ENCODE measurements at places on chromosomes 4 and X. TPM values are rescaled to one million over a fixed set of nuclear protein-coding genes. Genes with fewer than 3 reads are reported as not detected.

Gene TEX11
- 0.23 TPM for total RNA-seq

Gene NIPAL1
- 0.05 TPM for total RNA-seq

- no peaks in the 10 kb centered on the region for H3K4me1 ChIP-seq
- no peaks in the 10 kb centered on the region for H3K36me3 ChIP-seq
- H3K27ac ChIP-seq, result no peak overlapping the region
- no peak for DNase-seq
Measured at GRCh38 chr4:66178906-66179305, 508.6 kb upstream of the EPHA5 start.

DNA sequence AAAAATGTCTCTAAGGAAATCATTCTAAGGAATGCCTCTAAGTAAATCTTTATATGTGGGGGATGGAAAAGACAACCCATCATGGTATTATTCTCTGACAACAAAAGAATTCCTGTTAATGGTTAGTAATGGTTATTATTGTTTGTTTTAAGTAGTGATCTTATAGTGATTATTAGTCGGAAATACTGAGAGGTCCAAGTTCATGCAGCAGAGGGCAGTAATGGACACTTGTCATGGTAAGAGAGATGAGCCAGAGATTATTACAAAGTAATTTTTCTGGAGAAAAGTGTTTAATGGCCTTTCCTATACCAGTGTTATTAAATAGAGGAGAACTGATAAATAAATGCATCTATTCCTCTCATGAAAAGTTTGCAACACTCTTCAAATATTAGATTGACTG lies 8.1 kb upstream of the DKK2 start:
- no peak overlapping the region for H3K4me3 ChIP-seq
- H3K36me3 ChIP-seq, result no peaks in the 10 kb centered on the region
- no peaks in the 10 kb centered on the region for H3K27me3 ChIP-seq

DNA sequence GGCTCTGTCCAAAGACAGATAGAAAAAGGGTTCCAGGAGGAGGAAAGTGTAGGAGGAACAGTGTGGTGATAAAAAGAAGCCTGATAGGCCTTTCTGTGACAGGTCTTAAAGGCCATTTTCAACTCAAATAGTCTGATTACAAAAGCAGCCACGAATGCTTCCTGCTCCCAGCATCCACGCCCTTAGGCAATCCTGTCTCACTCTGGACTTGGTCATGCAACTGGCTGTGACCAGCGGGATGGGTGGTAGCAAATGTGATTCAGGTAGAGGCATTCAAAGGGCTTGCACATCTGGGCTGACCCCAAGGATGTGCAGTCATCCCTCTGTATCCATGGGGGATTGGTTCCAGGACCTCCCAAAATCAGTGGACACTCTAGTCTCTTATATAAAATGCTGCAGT lies 14.4 kb upstream of the SEPSECS start:
- H3K27ac ChIP-seq, result no peak overlapping the region
- H3K4me3 ChIP-seq, result no peak overlapping the region
- DNase-seq, result no peak
- H3K4me1 ChIP-seq, result peaks cover 20% of the 10 kb centered on the region
- H3K36me3 ChIP-seq, result no peaks in the 10 kb centered on the region

DNA sequence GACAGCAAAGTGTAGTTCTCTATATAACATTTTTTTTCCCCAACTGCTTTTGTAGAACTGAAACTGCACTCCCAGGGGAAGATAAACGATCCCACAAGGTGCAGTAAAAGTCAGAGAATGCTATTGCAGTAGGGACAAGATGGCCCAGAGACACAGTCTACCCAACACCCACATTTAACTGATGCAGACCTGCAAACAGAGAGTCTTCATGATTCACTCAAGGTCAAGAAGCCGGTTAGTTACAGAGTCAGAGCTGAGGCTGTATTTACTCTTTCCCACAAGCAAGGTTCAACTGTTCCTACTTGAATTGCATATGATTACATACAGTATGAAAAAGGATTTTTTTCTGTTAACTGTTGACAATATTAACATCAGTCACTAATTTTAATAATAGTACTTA lies 654.6 kb downstream of the IL1RAPL1 start:
- H3K4me1 ChIP-seq, result no peaks in the 10 kb centered on the region
- no peaks in the 10 kb centered on the region for H3K36me3 ChIP-seq
- no peak overlapping the region for H3K4me3 ChIP-seq
- no peaks in the 10 kb centered on the region for H3K27me3 ChIP-seq

Gene FHDC1
- 2.0 TPM for total RNA-seq

- no peak overlapping the region for H3K4me3 ChIP-seq
- no peaks in the 10 kb centered on the region for H3K36me3 ChIP-seq
- no peak for DNase-seq
- no peaks in the 10 kb centered on the region for H3K27me3 ChIP-seq
- no peaks in the 10 kb centered on the region for H3K4me1 ChIP-seq
Measured at GRCh38 chr4:96525898-96526297, 686.0 kb downstream of the PDHA2 start.

Gene ATP2B3
- 0.05 TPM for total RNA-seq

DNA sequence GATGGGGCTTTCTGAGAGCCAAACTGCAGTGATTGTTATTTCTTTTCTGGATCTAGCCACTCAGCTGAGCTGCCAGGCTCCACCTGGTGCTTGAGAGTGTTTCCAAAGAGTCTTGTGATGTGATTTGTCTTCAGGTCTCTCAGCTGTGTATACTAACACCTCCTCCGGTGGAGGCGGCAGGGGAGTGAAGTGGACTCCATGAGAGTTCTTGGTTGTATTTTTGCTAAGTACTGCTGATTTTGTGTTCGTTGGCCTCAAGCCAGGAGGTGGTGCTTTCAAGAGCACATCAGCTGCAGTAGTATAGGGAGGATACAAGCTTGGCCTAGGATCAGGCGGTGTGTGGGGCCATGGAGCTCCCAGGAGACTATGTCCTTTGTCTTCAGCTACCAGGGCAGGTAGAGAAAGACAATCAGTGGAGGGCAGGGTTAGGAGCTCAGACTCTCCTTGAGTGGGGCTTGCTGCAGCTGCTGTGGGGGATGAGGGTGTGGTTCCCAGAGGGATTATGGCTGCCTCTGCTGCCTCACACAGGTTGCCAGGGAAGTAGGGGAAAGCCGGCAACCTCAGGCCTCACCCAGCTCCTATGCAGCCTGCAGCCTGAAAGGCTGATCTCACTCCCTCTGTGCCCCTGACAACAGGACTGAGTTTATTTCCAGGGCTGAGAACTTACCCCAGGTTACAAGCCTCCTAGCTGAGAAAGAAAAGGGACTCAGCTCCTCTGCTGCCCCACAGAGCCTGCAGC lies 62.4 kb downstream of the NPFFR2 start:
- H3K4me1 ChIP-seq, result no peaks in the 10 kb centered on the region
- no peaks in the 10 kb centered on the region for H3K36me3 ChIP-seq
- peak; percentile 46 for DNase-seq

DNA sequence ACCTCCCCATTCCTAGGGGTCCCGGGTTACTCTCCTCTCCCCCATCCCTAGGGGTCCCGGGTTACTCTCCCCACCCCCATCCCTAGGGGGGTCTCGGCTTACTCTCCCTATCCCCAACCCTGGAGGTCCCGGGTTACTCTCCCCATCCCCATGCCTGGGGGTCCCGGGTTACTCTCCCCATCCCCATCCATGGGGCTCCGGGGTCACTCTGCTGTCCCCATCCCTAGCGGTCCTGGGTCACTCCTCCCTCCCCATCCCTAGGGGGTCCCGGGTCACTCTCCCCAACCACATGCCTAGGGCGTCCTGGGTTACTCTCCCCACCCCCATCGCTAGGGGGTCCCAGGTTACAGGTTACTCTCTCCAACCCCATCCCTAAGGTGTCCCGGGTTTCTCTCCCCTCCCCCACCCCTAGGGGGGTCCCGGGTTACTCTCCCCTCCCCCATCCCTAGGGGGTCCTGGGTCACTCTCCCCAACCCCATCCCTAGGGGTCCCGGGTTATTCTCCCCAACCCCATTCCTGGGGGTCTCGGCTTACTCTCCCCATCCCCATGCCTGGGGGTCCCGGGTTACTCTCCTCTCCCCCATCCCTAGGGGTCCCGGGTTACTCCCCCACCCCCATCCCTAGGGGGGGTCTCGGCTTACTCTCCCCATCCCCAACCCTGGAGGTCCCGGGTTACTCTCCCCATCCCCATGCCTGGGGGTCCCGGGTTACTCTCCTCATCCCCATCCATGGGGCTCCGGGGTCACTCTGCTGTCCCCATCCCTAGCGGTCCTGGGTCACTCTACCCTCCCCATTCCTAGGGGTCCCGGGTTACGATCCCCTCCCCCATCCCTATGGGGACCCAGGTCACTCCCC lies 821 bp downstream of the ASMTL start:
- no peak for DNase-seq
- no peaks in the 10 kb centered on the region for H3K27me3 ChIP-seq
- peak overlapping the region; percentile 76 for H3K27ac ChIP-seq
- H3K4me3 ChIP-seq, result peak overlapping the region; percentile 98
- H3K36me3 ChIP-seq, result peaks cover 8% of the 10 kb centered on the region

Gene SPP1
- 0.87 TPM for total RNA-seq

Gene VCX3B
- total RNA-seq, result not detected

DNA sequence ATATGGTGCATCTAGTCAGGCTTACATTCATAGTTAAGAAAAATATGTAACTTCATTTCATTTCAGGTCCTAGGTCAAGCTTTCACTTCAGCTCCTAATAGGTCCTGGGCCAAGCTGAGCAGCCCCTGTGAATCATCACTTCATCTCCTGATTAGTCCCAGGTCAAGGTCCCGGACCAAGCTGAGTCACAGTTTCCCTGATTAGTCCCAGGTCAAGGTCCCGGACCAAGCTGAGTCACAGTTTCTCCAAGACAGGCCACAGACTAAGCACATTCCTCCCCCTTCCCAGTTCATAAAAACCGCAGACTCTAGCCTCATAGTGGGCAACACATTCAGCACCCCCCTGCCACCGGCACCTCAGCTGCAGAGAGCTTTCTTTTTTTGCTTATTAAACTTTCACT lies 1331.8 kb downstream of the PCDH19 start:
- no peaks in the 10 kb centered on the region for H3K27me3 ChIP-seq
- H3K36me3 ChIP-seq, result no peaks in the 10 kb centered on the region
- H3K4me1 ChIP-seq, result no peaks in the 10 kb centered on the region
- H3K27ac ChIP-seq, result no peak overlapping the region
- H3K4me3 ChIP-seq, result no peak overlapping the region
- DNase-seq, result no peak

- H3K4me1 ChIP-seq, result no peaks in the 10 kb centered on the region
- H3K27ac ChIP-seq, result no peak overlapping the region
Measured at GRCh38 chrX:12583543-12583942, 207.7 kb upstream of the PRPS2 start.

DNA sequence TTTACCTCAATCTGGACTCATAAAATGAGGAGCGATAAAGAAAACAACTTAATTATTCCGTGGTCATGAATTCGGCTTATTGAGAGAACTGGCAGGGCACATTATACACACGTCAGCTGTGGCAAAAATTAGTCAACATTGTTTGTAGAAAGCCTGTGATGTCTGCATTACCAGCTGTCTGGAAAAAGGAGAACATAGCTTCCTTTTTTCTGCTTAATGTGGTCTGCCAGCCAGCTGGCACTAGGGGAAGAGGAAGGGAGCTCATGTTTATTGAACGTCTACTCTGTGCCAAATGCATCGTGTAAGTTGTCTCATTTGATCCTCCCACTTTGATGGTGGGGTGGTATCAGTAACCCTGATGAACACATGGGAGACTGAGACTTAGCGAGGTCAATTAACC lies 367.6 kb downstream of the ARHGAP24 start:
- DNase-seq, result peak; percentile 82

DNA sequence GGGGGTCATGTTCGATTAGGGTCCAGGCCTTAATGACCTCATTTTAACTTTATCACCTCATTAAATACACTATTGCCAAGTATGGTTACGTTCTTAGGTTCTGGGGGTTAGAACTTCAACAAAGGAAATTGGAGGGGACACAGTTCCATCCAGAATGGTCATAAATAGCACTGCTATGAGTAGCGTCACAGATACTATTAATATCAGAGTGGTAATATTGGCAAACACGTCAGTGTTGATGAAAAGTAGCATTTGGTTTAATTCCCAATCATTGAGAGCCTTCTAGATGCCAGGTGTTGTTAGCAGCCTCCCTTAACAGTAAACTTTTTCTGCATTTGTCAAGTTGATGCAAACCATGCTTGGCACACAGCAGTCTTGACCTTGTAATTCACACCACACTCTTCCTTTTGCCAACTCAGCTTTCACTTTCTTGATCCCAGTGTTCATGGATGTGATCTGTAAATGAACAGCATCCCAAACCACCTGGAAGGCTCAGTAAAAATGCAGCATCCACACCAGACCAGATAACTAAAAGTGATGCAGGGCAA lies 912.5 kb upstream of the TENM3 start:
- no peaks in the 10 kb centered on the region for H3K27me3 ChIP-seq
- H3K4me3 ChIP-seq, result no peak overlapping the region
- no peak overlapping the region for H3K27ac ChIP-seq
- H3K36me3 ChIP-seq, result no peaks in the 10 kb centered on the region
- H3K4me1 ChIP-seq, result no peaks in the 10 kb centered on the region
- DNase-seq, result no peak

Gene FGA
- total RNA-seq, result not detected

DNA sequence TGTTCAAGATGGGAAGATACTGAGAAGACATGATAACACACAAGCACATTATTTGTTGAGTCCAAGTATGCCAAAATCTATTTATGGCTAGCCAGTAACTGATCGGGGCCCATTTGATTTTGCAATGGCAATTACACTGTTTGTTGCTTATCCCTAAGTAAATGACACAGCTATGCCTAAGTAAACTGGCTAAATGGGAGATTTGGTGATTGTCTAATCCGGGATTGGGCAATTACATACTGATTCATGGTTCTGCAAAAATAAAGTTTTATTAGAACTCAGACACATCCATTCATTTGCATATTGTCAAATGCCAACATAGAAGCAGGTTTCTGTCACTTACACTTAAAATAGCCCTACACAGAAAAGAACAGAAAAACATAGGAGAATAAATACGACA lies 140.2 kb upstream of the TBL1X start:
- H3K27me3 ChIP-seq, result no peaks in the 10 kb centered on the region
- no peak for DNase-seq
- H3K27ac ChIP-seq, result no peak overlapping the region
- H3K36me3 ChIP-seq, result no peaks in the 10 kb centered on the region
- no peaks in the 10 kb centered on the region for H3K4me1 ChIP-seq

DNA sequence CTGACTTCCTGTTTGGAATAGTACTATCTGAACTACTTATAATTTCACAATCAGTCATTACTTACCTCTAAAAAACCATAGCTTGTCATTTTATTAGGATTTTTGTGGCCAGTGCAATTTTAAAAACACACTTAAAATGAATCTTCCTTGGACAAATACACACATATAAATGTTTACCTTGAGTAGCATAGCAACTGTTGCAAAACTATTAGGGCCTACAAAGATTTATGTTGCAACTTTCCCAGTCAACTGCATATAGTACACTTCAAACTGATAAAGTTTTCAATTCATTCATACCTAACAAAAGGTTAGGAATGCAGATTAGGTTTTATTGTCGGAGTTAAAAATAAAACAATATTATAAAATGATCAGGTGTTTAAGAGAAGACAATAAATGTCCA lies 193.0 kb downstream of the PDGFC start:
- no peak overlapping the region for H3K4me3 ChIP-seq
- H3K36me3 ChIP-seq, result no peaks in the 10 kb centered on the region
- H3K4me1 ChIP-seq, result peaks cover 6% of the 10 kb centered on the region
- H3K27me3 ChIP-seq, result no peaks in the 10 kb centered on the region

Gene NLRP2B
- total RNA-seq, result not detected

Gene ZCCHC18
- 1.2 TPM for total RNA-seq

All from SJCRH30 (cell line).